ENCODE measurements at places on chromosomes 1 and 21.

DNA sequence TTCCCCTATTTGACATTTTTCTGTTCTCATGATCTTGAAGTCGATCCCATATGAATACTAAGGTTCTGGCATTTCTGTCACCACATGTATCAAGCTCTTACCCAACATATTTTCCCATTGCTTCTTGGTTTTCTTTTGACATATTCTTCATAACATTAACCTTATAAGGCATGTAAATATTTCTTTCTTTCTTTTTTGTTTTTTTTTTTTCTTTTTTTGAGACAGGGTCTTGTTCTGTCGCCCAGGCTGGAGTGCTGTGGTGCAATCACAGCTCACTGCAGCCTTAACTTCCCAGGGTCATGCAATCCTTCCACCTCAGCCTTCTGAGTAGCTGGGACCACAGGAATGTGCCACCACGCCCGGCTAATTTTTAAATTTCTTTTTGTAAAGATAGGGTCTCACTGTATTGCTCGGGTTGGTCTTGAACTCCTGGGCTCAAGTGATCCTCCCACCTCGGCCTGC, 33.1 kb upstream of the ERRFI1 start:
- peak; percentile 73 for DNase-seq

GRCh38 chr1:94247138-94248094, 10.0 kb upstream of the ARHGAP29 start:
- DNase-seq, result no peak

DNA sequence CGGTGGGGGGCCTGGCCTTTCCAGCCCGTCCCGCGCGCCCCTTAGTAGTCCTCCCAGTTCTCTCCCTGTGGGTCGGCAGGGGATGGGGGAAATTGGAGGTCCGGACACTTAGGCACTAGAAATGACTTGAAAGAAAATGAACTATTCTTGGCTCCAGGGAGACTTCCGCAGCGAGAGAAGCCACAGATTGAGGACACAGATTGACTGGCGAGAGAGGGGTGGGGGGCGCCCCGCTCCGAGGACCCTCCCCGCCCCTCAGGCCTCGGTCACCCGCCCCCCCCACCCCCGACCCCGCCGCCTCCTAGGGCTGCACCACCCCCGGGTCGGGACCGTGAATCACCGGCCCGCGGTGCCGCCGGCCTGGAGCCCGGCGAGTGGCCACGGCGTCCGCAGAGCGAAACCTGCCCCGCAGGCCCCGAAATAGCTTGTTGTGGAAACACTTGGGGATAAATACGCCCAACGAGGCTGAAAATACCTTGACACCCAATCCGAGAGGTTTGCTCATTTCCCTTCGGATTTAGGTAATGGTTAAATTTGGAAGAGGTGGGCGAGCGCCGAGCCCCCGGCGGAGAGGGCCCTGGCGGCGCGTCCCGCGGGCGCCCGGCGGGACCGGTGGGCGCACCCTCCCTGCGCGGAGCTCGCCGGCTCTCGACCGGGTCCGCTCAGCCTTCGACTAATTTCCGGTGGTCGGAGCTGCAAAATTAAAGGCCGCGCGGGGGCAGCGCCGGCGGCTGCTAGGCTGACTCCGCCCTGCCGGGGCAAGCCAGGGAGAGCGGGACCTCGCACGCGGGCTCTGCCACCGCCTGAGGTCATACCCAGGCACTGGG, at the start of gene GFI1:
Gene GFI1 (minus strand): TSS at position 675 of the 827 bp plus-strand sequence. CDS start 3,438 bp downstream, outside the sequence.
- peak; percentile 65 for DNase-seq

DNA sequence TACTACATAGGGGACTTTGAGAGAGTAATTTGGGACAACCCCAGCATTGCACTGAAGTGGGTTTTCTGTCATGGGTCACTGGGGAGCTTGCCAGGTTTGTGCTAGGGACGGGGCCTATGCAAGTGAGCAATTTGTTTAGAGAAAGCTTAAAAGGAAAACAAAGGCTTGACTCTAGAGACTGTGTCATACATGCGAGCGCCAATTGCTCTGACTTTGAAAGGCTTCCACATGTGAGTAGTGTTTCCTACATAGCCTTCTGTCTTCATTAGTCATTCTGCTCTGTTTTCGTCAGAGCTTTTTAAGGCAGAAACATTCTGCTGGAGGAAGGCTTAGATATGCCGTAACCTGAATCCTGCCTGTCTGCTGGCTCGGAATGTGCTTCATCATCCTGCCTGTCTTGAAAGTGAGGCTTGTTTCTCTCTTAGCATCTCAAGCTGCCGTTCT, 28.4 kb downstream of the TRIM45 start:
- peak; percentile 36 for DNase-seq

DNA sequence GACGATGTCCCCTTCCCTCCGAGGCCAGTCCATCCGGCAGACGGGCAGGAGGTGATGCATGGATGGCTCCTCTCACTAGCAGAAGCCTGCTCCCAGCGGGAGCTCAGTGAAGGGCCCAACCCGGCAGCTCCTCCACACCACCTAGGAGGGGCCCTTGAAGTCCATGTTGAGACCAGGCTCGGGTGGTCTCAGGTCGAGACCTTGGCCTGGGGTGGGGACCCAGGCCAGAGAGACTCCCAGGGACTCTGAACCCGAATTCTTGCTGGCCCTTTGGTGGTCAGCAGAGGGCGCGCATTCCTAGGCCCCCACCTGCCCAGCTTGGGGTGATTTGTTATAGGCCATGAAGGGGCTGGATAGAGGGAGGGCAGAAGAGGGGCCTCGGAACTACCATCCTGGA, 642 bp upstream of the NT5C1A start:
- no peak for DNase-seq

GRCh38 chr1:163914785-163915413, 593.1 kb downstream of the NUF2 start:
- DNase-seq, result no peak

- no peak for DNase-seq
Observed at GRCh38 chr1:29217633-29218032, 13.1 kb downstream of the MECR start.
